ENCODE measurements at places on chromosomes 5 and 9. TPM values are rescaled to one million over a fixed set of nuclear protein-coding genes. Genes with fewer than 3 reads are reported as not detected.

Gene CKMT2
- 1.1 TPM for total RNA-seq

Gene KIF4B
- total RNA-seq, result not detected

Gene MARCHF11
- not detected for total RNA-seq

Gene MELK
- 42.0 TPM for total RNA-seq

Gene DMRT2
- 0.77 TPM for total RNA-seq

Gene HMGCS1
- total RNA-seq, result 158 TPM

Gene SEMA5A
- 90.9 TPM for total RNA-seq

Gene ORM2
- not detected for total RNA-seq

Gene GALNT12
- 4.0 TPM for total RNA-seq
